ENCODE measurements at places on chromosomes 13 and 19. TPM values are rescaled to one million over a fixed set of nuclear protein-coding genes. Genes with fewer than 3 reads are reported as not detected.
A peak's percentile ranks its signal among the peaks of the same experiment; 100 is the strongest.

Gene SIGLEC12
- total RNA-seq: not detected

Gene FGF21
- total RNA-seq: not detected

Gene MYO1F
- total RNA-seq: 0.32 TPM

Gene TEX26
- under 0.01 TPM for total RNA-seq

Gene EFNB2
- total RNA-seq: 7.4 TPM

Gene DAZAP1
- 54.4 TPM for total RNA-seq

Gene ADM5
- total RNA-seq: under 0.01 TPM

GRCh38 chr13:98493042-98493712, 83.7 kb downstream of the STK24 start:
- DNase-seq: peak; percentile 33

- no peak for DNase-seq
These were observed 290.4 kb downstream of the TEX29 start for GRCh38 chr13:111610879-111611278.

GRCh38 chr19:4624733-4625362, 14.5 kb upstream of the TNFAIP8L1 start:
- DNase-seq: no peak

DNA sequence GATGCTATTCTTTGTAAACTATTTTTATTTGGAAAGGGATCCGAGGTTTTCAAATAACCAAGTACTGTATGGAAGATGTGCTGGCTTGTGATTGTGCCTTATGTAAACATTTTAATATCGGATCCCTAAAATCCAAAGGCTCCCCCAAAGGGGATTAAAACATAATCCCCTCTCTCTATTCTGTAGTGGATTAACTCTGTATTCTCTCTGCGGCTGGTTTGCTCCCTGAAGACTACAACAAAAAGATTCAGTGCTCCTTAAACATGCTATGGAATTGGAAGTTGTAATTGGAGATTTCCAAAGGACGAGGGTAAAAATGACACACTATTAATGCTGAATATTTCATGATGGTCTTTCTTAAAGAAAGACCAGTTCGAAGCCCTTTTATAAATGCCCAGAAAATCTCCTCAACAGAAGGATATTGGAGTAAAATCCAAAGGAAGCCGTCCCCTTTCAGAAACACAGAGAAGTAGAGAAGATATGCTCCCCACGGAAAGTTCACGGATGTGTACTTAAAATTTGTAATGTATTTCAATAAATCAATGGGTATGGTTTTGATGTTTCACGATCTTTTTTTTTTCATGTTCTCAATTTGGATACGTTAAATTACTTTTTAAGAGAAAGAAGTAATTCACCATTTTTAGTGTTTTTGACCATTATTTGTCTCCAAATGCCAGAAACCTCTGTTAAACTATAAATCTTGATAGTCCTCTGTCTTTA, 6.5 kb downstream of the MAB21L1 start:
- DNase-seq: no peak

GRCh38 chr19:13132471-13133180, 14.6 kb downstream of the NACC1 start:
- DNase-seq: no peak

GRCh38 chr13:37059848-37060192, 332 bp upstream of the SUPT20H start:
- no peak for DNase-seq

DNA sequence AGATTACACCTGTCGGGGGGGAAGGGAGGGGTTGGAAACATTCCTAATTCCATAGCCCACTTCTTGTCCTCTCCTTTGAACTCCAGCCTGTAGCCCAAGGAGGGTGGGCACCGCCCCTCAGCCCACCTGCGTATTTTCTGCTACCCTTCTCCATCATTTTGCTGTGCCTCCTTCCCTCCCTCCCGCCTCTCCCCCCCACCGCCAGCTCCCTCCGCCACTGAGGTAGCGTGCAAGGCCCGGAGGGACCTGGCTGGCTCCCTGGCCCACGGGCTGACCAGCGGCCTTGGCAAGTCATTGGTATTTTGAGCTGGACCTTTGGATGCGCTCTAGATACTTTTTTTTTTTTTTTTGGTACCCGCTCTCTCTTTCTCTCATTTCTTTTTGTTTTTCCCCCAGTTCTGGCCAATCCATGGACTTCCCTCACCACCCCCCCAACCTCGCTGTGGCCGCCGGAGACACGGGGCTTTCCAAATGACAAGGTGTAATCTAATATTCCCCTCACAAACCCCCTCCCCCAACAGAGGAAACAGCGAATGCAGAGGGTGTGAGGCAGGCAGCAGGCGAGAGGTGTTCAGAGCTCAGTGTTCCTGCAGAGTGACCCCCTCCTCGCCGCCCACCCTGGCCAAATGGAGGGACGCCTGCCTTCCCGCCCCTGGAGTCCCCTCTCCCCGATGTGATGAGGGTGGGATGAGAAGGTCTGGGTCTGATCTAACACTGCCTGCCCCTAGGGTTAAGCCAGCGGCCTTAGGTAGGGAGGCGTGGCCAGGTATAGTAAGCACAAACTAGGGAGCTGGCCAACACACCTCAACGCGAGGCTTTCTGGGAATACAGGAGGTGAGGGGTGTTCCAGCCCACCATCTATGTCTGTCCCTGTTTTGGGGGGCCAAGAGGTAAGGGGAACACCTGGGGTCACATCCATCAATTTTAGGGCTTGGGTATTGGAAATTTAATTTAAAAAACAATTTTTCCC, 89.2 kb downstream of the PTPRS start:
- no peak for DNase-seq

DNA sequence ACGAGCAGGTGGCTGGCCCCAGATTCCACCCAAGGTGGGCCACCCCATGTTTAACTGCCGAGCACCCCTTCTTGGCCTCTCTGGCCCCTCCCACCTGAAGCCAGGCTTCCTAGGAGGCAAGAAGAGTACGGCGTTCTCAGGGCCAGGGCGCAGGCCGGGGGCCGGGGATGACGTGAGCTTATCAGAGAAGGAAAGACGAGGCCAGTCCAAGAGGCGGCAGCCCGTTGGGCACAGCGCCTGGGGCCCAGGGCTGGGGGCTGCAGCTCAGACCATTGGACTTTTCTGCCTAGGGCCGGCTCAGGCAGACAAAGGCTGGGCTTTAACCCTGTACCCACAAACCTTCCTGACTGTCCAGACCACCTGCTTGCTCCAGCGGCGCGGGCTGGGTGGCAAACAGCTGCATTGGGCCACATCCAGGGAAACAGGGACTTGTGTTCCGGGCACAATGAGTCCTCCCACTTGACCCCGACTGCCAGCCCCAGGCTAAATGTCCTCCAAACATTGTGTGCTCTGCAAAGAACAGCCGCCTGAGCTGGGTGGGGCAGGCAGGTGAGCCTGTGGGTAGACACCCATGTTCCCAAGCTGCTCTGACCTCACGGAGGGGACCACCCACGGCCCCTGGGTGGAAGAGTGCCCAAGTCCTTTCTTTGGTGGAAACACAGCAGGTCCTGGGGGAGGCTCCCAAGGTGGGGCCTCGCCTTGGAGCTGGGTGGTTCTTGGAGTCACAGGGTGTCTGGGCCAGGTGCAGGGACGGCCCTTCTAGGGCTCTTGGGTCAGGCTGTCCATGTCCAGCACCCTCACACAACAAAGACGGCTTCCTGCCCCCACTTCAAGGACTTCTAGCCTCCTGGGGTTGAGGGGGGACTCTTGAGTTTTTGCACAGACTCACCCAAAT, 21.9 kb downstream of the COMP start:
- no peak for DNase-seq

GRCh38 chr19:47663435-47663910, 49.7 kb upstream of the EHD2 start:
- DNase-seq: peak; percentile 97

DNA sequence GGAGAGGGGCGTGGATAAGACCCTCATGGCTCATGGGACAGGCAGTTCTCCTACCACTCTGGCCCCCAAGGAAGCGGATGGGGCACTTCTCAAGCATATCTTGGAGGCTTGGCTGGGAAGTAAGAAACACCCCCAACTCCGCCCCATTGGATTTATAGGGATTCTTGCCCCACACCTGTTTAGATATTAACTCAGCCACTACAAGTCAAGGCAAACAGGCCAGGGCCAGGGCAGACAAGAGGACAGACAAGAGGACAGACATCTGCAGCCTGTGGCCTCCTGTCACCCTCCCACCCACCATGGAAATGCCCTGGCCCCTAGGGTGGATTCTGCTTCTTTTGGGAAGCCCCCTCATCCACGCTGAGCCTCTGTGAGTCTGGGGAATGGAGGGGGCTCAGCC, 24.1 kb downstream of the RDH8 start:
- no peak for DNase-seq

- peak; percentile 61 for DNase-seq
These were observed 57.3 kb downstream of the CEBPG start for GRCh38 chr19:33430674-33431277.

DNA sequence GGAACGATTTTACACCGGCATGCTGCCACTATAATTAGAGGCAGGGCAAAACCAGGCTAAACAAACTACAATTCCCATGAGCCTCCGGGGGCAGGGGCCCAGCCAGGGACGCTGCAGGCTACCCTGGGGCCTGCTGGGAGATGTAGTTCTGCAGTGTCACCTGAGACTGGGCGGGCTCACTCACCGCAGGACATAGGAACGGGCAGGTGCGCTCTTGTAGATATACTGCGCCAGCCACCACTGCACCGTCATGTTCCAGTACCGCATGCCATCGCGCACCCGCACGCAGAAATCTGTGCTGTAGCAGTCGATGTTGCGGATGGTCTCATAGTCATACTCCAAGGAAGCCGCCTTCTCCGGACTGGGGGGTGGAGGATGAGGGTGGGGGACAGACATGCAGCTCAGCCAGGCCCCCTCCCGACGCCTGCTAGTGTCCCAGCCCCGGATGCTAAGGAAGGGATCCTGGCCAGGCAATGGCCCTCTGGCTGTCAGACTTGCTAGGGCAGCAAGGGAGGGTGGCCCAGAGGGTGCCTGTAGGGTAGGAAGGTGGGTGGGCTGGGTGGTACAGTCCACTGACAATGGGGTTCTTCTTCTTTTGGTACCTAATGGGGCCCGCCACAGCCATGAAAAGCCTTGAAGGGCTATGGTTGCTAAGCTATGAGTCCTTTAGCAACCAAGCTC, 5.8 kb upstream of the TMC4 start:
- no peak for DNase-seq

- peak; percentile 56 for DNase-seq
These were observed 2.6 kb downstream of the MBNL2 start for GRCh38 chr13:97224544-97225300.

DNA sequence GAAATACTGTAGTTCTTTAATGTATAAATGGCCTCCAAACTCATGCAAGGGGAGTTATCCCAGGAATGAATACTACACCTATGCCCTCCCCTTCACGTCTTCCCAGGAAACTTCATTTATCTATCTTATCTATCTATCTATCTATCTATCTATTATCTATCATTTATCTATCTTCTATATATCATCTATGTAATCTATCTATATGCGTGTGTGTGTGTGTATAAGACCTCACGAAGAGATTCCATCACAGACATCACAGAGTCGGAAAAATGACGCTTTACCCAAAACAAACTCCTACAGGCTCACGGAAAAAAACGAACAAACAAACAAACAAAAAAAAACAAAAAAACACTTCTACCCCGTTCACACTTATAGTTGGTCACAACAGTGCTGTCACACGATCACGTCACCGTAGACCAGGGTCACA, 486 bp downstream of the ZNF529 start:
- no peak for DNase-seq

- no peak for DNase-seq
These were observed 534.1 kb downstream of the PCDH17 start for GRCh38 chr13:58165617-58166016.

- DNase-seq: no peak
These were observed 545.2 kb downstream of the IRS2 start for GRCh38 chr13:109241160-109241559.

DNA sequence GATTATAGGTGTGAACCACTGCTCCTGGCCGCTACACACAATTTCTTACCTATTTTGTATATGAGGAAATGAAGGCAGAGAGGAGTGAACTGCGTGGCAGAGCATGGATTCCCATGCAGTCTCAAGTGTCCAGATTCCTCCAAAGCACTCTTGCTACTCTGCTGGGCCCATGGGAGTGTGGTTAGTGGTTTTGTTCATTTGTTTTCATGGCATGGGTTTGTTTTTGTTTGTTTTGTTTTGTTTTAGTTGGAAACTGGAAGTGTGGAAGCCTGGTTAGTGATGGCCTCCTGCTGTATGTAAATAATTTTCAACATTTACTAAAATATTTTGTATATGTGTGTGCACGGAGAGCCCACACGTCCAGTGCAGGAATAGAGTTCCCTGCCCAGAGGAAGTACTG, 61.3 kb upstream of the LRCH1 start:
- DNase-seq: no peak

GRCh38 chr19:48607359-48607755, 815 bp downstream of the SPACA4 start:
- no peak for DNase-seq

GRCh38 chr19:18605546-18606280, 886 bp downstream of the CRLF1 start:
- no peak for DNase-seq

- DNase-seq: peak; percentile 93
These were observed 2.7 kb upstream of the PLIN3 start for GRCh38 chr19:4870025-4870700.

- DNase-seq: no peak
These were observed 36.4 kb upstream of the NANOS3 start for GRCh38 chr19:13840305-13841085.

DNA sequence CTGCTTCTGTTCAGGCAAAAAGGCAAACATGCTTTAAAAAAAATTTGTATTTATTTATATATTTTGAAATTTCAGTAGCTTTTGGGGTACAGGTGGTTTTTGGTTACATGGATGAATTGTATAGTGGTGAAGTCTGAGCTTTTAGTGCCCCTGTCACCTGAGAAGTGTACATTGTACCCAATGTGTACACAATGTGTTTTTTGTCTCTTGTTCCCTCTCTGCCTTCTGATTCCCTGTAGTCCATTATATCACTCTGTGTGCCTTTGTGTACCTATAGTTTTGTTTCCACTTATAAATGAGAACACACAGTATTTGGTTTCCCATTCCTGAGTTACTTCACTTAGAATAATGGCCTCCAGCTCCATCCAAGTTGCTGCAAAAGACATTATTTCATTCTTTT, 77.4 kb downstream of the PDS5B start:
- DNase-seq: no peak

DNA sequence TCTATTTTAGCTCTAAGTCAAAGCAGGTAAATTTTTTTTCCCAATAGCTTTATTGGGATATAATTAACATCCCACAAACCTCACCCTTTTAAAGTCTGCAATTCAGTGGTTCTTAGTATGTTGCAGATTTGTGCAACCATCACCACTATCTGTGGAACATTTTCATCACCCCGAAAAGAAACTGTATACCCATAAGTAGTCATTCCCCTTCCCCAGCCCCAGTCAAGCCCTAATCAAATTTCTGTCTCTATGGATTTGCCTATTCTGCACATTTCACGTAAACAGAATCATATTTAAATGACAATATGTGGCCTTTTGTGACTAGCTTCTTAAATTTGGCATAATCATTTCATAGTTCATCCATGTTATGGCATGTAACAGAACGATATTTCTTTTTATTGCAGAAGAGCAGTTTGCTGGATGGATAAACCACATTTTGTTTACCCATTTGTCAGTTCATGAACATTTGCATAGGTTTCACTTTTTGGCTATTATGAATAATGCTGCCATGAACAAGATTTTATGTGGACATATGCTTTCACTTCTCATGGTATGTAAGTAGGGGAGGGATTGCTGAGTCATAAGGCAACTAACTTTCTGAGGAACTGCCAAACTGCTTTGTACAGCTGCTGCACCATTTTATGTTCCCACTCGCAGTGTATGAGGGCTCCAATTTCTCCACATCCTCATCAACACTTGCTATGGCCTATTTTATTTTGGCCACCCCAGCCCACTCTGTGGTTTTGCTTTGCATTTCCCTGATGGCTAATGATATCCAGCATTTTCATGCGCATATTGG, 10.9 kb downstream of the SLC46A3 start:
- peak; percentile 96 for DNase-seq
